Peyer's patch (tissue), 4 donors: ENCODE measurements at places on chromosomes 1 and 21. TPM values are rescaled to one million over a fixed set of nuclear protein-coding genes. Genes with fewer than 3 reads are reported as not detected.

HSD3B1 gene
- not detected for total RNA-seq

LCE1E gene
- not detected for total RNA-seq

DNA sequence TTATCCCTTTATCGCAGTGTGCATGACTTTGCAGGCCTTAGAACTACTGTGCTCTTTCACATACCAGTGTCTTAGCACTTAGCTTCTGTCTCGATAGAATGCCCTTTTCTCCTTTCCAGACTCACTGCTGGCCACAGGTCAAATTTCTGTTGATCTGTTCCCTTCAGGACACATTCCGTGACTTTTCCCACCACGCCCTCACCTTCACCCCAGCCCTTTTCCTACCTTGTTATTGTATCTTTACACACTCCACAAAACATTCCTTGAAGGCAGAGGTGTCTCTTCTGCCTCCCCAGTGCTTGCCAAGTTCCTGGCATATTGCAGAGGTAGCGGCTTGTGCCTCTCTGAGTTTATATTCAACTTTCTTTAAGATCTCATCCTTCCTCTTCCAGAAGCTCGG, 3.7 kb upstream of the IGSF9 start:
- H3K27ac ChIP-seq, result no peak overlapping the region
- no peak overlapping the region for H3K4me3 ChIP-seq

- DNase-seq, result no peak
- peaks cover 29% of the 10 kb centered on the region for H3K4me1 ChIP-seq
- H3K27ac ChIP-seq, result no peak overlapping the region
- no peaks in the 10 kb centered on the region for H3K36me3 ChIP-seq
- H3K27me3 ChIP-seq, result no peaks in the 10 kb centered on the region
Observed at GRCh38 chr1:28640766-28641165, 2.1 kb downstream of the TAF12 start.

- no peaks in the 10 kb centered on the region for H3K27me3 ChIP-seq
- H3K4me1 ChIP-seq, result no peaks in the 10 kb centered on the region
- DNase-seq, result no peak
- H3K36me3 ChIP-seq, result no peaks in the 10 kb centered on the region
- H3K4me3 ChIP-seq, result no peak overlapping the region
- no peak overlapping the region for H3K27ac ChIP-seq
Observed at GRCh38 chr1:161096015-161096414, 2.1 kb upstream of the KLHDC9 start.

DNA sequence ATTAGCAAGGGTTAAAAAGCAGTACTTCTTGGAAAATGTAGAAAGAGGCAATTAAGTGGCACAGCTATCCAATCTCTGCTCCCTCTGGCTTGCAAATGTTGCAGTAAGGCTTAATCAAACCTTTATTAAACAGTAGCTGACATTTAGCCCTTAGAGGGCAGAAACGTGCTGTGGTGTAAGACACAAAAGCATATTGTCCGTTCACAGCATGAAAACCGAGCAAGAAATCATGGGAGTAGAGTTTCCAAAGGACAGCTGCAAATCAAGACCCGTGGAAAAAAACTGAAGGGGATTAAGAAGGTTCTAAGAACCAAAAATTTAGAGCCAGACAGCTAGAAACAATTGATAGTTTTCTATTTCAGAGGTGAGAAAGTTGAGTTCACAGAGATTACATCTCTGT, 13.1 kb downstream of the ZP4 start:
- no peaks in the 10 kb centered on the region for H3K4me1 ChIP-seq
- no peak overlapping the region for H3K27ac ChIP-seq
- no peaks in the 10 kb centered on the region for H3K36me3 ChIP-seq
- DNase-seq, result no peak
